ENCODE measurements at places on chromosomes 7 and 10.

DNA sequence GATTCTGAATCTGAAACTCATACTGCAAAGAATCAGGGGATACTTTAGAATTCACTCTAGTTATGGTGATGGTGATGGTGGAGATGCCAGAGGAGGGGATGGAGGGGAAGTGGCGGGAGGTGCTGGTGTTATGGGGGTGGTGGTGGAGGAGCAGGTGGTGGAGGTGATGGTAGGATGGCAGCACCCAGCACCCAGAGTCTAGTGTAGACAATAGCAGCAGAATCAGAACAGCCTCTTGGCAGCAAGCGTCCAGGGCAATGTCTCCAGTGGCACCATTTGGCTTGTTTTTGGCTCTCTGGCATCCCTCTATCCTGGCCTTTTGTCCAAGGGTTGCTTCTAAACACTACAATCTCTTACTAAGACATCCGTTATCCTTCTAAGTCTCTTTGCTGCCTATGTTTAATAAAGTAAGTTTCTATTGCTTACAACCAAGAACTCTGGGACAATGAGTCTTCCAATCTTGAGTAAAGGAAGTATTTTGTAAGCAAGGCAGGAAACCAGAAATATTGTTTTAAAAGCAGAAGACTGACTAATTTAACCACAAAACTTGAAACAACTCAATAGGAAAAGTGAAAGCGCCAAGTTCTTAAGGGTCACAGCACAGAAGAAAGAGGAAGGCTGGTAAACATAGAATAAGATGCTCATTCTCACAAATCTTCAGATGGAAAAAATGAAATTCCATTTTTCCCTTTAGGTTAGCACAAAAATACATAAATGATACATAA is 42.4 kb upstream of the GDF10 start:
- no peak for DNase-seq

- no peak for DNase-seq
Measured at GRCh38 chr7:84981055-84981976, 205.5 kb downstream of the SEMA3D start.

- DNase-seq, result no peak
Measured at GRCh38 chr7:153061910-153062528, 302.5 kb downstream of the ACTR3B start.

DNA sequence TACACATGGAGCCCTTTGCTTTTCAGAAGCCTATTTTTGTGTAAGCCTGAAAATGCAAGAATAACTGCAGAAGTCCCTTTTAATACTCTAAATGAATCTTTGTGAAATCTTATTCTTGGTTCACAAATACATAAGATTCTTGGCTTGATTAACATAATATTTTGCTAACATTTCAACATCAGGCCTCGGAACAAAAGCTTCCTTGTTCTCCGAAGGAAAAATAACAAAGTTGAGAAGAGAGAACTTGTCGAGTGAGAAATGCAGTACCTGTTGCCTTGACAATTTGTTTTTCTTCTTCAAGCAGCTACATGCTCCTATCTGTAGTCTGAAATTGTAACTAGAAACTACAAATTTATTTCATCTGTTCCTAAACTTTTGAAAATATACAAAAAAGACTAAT is 8.5 kb downstream of the NT5C2 start:
- no peak for DNase-seq

DNA sequence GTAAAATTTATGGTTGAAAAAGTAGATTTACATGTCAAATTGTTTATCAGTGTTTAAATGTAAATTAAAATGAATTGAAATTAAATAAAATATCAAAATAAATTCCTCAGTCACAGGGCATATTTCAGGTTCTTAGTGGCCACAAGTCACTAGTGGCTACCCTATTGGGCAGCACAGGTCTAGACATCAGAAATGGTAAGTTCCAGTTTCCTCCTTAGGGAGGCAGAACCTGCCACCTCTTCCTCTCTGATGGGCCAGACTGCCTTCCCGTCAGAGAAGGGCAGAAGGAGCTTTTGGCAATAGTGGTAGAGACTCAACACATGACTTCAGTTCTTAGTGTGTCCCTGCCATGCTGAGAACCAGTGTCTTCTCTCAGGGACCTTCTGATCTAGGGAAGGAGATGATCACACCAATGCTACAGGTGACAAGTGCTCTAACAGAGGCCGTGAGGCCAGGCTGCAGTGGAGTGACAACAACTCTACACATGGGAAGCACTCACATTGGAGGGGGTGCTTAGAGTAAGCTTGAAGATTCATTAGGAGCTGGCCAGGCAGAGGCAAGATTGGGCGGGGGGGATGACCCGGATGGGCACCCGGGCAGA is 14.4 kb upstream of the PCBD1 start:
- no peak for DNase-seq

DNA sequence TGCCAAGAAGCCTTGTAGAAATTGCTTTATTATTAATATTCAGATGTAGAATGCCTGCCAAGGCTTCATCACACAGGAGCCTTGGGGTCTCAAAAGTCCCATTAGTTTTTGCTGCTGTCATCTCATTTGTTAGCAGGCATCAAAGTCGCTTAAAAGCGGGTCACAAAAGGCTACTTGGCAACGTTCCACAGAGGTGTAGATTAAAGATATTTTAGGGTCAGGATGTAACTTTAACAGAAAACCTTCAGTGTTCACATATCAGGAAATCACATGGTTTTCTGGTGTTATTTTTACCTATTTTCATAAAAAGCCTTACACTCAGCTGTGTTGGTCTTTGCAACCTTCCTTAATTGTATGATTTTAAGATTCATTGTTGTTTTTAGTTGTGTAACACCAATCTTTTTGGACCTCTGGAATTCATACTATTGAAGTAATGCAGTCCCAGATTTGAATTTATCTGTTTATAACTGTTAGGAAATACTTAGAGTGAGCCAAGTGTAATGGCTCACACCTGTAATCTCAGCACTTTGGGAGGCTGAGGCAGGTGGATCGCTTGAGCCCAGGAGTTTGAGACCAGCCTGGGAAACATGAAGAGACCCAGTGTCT is 65.3 kb downstream of the TET1 start:
- DNase-seq, result no peak

DNA sequence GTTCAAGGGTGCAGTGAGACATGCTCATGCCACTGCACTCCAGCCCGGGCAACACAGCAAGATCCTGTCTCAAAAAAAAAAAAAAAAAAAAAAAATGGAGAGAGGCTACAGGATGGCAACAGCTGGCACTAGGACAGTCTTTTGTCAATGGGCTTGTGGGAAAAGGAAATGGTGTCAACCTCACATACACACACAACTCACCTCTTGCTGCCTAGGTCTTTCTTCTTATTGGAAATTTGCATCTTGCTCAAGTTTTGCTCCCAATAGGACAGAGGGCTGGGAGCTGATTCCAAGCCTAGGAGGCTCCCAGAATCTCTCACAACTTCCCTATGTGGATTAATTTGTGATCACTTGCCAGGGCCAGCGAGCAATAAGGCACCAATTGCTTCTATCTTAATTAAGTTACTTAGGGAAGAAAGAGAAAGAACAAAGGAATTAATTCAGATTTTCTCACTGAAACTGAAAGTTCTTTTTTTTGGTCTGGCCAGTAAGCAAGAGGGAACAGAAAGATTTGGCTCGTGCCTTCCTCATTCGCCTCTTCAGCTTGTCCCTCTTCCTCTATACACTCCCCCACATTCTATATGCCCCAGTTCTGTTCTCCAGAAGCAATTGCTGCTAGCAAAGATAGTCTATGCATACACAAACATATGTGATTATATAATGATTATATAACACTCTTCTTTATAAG is 33.8 kb downstream of the MAP3K8 start:
- DNase-seq, result no peak

GRCh38 chr7:120407010-120407409 is 134.0 kb downstream of the KCND2 start:
- DNase-seq, result no peak

- no peak for DNase-seq
Measured at GRCh38 chr10:130745251-130745650, 566.3 kb downstream of the TCERG1L start.

- DNase-seq, result no peak
Measured at GRCh38 chr10:3066317-3067117, 831 bp upstream of the PFKP start.

GRCh38 chr10:78362406-78363022 is 328.9 kb downstream of the RPS24 start:
- DNase-seq, result no peak

GRCh38 chr10:6595499-6595898 is 15.4 kb upstream of the PRKCQ start:
- DNase-seq, result no peak

- DNase-seq, result no peak
Measured at GRCh38 chr7:33091111-33091531, 18.1 kb downstream of the RP9 start.

DNA sequence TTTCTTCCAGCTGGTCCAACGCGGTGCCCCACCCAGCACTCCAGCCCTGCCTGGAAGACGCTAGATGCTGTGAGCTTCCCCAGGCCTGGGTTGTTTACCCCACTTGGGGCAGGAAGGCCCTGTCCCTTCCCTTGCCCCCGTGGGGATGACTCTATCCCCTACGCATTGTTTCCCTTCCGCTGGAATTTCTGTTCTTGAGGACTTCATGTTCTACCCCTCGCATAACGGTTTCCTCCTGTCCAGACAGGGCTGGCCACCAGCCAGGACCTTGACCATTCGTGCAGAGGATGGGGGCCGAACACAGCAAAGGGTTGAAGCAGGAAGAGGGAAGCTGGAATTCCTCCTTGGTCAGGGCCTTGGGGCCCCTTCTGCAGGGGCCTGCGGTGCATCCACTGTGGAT is 14.7 kb upstream of the SERPINE1 start:
- no peak for DNase-seq

GRCh38 chr7:66016131-66016461 is 34.1 kb upstream of the GUSB start:
- DNase-seq, result no peak

DNA sequence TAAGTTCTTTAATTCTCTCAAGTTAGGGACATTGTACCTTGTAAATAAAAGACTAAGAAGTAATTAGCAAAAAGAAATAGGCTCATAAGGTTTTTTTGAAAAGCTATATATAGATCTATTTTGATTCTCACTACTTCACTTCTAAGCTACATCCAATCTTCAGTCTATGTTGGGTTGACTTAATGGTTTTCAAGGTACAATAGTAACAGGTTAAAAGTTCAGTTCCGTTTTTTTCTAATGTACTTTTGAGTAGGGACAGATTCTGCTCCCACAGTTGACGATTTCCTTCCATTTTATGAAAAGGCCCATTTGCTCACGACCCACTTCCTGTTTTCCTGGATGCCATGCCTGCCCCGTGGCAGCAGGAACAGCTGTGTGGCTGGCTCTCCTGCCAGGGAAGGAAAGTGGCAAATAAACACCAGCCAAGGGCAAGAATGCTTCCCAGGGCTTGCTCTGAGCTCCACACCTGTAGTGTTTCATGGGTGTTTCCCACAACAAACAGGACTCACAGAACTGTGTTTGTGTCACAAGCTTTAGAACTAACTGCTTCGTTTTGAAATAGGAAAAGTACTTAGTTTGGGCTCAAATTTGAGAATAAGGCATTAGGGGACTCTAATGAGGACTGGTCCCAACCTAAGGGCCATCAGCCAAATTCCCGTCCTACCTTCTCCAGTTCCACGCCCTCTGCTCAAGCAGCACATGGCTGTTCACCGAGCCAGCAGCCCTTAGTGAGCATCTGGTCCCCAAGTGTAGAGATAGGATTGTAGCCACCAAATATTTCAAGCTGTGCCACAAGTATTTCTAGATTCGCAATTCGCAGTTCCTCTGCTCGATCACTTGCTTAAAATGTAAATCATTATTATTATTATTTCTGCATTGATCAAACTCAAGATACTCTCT is 240.7 kb downstream of the COBL start:
- DNase-seq, result no peak

DNA sequence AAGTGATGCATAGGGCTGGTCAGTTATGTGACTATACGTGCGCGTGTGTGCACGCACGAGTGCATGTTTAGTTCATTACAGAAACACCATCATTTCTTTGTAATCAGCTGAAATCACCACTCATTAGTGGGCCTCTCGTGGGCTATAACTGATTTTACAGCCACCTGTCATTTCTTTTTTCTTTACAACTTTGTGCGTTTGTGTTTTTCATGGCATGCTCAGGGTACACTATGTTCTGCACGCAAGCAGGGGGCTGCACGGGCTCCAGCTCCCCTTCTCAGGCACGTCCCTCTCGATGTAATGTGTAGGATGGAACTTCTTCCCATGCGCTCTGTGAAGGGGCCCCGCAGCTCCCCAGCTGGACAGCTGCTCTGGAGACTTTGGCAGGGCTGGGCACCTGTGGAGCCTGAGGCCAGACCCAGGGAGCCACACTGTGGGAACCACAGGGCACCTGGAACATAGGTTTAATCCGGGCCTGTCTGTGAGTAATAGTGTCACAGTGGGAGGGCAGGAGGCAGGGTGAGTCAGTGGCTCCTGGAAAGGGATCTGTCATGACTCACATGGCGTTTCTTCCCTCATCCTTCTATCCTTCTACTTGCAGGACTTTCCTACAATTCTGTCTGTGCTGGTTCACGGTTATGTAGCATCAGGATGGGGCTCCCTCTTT is 4.9 kb downstream of the GCK start:
- DNase-seq, result no peak

DNA sequence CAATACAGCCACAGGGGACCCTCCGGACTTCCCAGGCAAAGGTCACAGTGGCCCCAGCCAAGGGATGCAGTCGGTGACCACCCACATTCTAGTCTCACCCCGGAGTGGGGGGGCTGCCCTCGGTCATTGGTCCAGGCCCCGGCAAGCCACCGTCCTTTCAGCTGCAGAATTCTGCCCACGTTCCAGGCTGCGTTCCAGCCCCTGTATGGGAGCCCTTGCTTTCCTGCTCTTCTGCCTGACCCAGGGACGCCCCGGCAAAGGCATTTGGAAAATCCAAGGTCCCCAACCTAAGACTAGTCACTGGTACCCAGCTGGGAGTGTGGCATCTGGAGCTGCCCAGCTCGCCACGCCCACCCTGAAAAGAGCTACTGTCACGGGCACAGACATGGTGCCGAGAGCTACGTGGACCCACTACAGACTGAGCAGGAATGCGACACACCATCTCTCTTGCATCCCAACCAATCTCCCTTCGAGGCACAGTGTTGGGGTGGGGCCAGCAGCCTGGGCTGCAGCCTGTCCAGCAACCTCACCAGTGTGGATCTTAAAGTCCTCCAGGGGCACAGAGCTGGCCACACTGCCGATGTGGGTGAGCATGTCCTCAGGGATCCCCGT is 18.6 kb downstream of the OGDHL start:
- DNase-seq, result no peak

GRCh38 chr10:125350519-125350918 is 190.2 kb upstream of the CTBP2 start:
- no peak for DNase-seq

DNA sequence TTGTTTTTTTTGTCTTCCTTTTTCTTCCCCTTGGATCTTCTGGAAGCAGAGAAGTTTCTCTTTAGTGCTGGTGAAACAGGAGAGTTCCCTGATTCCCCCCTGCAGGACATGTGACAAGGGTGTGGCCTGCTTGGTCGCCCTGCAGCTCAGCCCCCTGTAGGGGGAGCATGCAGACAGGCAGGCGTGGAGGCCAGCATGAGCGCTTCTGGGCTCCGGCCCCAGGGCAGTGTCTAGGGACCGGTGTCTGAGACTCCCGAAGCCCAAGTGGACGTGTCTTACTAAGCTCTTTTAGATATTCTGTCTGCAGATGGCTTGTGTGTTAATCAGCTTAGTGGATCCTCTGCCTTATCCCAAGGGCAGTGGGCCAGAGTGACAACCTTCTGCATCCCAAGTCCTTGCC is 26.1 kb downstream of the PRSS58 start:
- DNase-seq, result no peak

Data from stimulated activated CD8-positive, alpha-beta memory T cell treated with anti-CD3 and anti-CD28 coated beads, Interleukin-7, amount 100 ng/mL, for 1 hour (primary cell).